ENCODE measurements at places on chromosomes 12 and 14.

DNA sequence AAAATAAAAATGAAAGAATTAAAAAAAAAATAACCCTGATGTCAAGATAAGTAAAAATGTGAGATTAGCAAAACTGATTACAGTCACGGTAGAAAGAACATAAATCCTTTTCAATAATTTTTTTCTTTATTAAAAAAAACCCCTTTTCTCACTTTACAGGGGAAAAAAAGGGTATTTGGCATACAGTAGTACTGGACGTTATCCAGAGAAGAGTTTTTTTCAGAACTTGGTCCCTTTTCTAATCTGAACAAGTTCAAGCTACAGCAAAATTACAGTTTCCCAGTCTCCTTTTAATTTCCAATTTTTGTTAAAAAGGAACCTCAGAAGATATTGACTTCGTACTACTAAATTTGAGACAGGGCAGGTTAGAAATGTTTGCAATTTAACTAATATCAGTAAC is 134.7 kb upstream of the DCN start:
- no peak for DNase-seq

- DNase-seq = no peak
These were observed 16.1 kb downstream of the SDS start for GRCh38 chr12:113387631-113388030.

DNA sequence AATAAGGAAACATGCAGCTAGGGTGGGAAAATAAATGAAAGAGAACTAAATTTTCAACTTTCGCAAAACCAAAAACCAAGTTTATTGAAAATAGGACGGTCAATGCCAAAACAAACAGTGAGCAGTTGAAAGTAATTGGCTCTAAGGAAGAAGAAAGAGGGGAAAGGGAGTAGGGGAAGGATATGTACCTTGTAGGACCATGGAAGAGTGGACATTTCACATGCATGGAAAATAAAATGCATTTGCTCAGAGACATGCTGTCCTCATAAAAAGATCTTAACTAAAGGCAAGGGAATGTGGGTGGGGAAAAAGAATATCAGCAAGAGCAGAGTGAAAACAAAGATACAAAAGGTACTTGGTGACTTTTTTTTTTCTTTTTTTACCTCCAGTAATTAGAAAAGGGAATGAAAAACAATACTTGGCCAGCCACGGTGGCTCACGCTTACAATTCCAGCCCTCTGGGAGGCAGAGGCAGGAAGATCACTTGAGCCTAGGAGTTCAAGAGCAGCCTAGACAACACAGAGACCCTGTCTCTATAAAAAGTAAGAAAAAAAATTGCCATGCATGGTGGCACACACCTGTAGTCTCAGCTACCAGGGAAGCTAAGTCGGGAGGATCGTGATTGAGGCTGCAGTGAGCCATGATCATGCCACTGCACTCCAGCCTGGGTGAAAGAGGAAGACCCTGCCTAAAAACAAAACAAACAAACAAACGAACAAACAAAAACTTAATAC is 6.6 kb downstream of the TXNDC16 start:
- DNase-seq = no peak

GRCh38 chr12:110742096-110742717 is 484 bp downstream of the PPP1CC start:
- DNase-seq = no peak

DNA sequence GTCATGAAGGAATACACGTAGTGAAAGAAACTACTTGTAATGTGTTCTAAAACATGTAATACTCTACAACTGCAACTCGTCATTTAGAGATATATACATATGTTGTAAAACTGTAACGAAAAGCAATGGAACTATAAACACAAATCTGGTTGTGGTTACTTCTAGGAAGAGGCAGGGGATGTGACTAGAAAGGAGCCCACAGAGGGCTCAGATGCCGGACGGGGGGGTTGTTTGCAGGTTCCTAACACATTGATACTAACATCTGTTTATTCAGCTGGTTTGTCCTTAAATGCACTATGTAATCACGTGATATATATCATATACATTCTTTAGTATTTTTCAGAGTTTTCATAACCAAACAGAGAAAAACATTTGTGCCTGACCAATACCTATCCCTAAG is 16.1 kb upstream of the ANHX start:
- no peak for DNase-seq

GRCh38 chr12:124769163-124769530 is 94.5 kb downstream of the SCARB1 start:
- DNase-seq = no peak

DNA sequence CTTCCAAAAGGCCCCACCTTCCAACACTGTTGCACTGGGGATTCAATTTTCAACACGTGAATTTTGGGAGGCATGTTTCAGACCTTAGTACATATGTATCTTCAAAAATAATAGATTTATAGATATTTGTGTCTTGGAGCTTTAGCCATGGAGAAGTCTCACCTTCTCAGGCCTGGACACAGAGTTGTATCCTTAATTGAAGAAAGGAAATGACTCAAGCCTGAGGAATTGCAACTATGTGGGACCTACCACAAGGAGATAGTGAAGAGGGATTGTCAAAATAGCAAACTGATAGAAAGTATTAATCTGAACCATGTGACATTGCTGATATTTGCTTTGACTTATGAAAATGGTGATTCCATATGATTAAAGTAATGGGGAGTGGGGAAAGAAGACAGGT is 89.8 kb downstream of the ACSS3 start:
- no peak for DNase-seq

- no peak for DNase-seq
These were observed 49.6 kb downstream of the SRGAP1 start for GRCh38 chr12:63894132-63894531.

GRCh38 chr12:22121224-22121623 is 75.2 kb downstream of the CMAS start:
- no peak for DNase-seq

DNA sequence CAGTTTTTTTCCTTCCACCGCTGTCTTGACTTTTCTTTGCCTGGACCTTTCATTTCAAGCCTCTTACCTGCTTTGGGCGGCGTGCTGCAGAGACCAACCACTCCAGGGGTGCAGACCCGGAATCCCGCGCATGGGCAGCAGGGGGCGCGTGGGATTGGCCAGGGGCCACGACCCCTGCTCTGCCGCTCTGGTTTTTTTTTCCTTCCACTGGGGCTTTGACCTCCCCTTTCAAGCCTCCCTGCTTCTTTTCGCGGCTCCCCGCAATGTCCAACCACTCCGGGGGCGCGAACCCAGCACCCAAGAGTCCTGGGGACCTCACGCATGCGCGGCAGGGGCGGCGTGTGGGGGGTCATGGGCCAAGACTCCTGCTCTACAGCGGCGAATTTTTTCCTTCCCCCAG is 325.1 kb downstream of the ALG10 start:
- DNase-seq = no peak

- no peak for DNase-seq
These were observed 256.4 kb downstream of the NUAK1 start for GRCh38 chr12:105882404-105882803.

- DNase-seq = peak; percentile 59
These were observed 202.0 kb downstream of the PPM1H start for GRCh38 chr12:62732861-62733427.

GRCh38 chr12:107581619-107582015 is 104.0 kb upstream of the PWP1 start:
- no peak for DNase-seq

GRCh38 chr12:114668151-114668885 is 15.7 kb downstream of the TBX3 start:
- no peak for DNase-seq

DNA sequence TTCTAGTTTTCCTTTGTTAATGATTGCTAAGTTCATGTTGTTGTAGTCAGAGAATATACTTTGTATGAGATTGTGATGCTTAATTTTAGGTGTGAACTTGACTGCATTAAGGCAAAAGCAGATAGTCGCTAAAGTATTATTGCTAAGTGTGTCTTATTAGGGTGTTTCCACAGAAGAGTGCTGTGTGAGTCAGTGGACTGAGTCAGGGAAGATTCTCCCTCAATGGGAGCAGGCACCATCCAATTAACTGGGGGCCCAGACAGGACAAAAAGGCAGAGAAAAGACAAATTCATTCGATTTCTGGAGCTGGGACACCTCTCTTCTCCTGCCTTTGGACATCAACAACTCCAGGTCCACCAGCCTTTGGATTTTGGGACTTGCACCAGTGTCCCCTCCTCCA is 48.5 kb downstream of the BAZ1A start:
- no peak for DNase-seq

DNA sequence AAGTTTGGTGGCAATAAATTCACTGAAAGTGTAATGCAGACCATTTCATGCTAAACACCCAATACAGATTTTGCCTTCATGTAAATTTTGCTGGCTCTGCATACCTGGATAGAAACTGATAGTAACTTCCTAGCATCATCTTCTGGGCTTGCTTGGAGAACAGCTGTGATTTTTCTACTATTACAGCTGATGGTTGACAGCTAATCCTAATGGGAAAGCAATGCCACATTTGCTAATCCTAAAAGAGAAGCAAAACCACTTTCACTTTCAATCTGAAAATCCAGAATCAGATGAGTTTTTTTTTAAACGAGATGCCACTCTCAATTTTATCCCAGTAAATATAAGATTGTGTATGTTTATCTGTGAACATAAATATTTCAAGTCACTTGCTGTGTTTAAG is 1035.9 kb downstream of the TRHDE start:
- DNase-seq = no peak

DNA sequence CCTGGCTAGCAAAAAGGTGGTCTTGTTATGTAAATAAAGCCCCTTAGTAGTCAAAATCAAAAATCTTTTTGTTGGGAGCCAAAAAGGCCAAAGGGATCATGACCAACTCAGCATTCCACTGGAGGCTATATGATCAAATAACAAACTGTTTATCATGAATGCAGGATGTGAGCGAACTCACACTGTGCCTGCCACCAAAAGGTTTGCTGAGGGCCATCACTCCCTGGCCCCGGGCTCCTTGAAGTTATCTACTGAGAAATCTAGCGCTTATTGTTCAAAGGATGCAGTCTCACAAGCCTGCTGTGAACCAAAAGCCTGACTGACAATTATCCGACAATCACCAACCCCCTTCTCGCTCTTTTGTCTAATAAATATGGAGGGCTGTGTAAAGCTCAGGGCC is 107.2 kb upstream of the DDHD1 start:
- no peak for DNase-seq

- no peak for DNase-seq
These were observed 43.6 kb upstream of the VASH1 start for GRCh38 chr14:76717508-76718290.

DNA sequence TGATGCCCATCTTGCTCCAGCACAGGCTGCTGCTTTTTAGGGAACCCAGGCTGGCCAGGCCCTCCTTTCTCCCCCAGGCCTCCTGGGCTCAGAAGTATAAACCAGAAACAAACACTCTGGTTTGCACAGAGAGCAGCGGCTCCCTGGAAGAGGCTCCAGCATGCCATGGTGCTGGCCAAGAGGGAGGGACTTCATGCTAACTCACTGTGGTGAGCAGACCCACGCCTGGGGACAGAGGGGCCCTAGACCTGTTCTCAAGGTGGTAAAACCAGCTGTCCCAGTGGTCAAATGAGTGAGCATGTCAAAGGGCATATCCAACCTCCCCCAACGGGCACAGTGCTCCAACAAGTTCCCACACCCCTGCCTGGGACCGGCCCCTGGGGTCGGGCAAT is 15.5 kb downstream of the BCL11B start:
- no peak for DNase-seq

DNA sequence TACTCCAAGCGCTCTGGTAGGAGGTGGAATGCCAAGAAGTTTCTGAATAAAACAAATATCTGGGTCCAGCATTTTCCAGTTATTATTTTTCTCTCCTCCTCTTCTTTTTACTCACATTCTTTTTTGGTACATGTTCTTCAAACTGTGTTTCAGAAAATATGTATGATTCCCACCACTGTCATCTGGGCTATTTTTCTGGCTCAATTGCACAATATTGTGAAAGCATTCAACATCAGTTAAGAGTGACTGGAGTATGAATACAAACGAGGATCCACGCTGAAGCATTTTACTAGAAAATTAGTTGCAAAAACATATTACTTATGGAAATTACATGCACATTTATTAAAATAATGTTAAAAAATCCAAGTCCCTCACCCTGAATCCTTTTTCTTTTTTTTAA is 61.5 kb downstream of the KCNMB4 start:
- DNase-seq = no peak

DNA sequence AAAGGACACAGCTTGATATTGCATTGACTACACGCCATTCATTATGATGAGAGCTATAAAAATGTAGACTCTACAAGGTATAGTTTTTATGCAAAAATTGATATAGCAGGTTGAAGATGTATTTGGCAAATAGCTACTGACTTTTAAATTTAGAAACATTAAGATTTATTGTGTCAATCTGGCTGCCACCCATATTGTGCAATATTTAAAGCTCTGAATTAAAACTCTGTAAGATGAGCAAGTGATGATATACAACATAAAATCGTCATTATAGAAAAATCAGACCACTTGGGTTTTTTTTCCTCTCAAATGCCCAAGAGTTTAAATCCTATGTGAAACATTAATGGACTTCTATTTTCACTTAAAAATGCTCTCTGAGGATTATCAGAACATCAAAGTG is 36.8 kb upstream of the E2F7 start:
- no peak for DNase-seq

DNA sequence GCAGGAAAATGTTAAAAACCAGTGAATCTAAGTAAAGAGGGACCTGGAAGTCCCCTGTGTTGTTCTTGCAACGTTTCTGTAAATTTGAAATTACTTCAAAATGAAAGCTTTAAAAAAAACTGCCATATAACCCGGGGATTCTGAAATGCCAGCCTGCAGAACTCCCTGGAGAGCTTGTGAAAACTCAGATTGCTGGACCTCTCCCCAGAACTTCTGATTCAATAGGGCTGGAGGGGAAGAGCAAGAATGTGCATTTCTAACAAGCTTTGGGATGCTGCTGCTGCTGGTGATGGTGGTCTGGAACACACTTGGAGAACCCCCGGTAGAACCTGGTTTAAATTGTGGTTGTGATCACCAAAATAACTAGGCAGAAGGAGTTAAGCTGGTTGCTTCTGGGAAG is 300.0 kb upstream of the NOS1 start:
- no peak for DNase-seq

GRCh38 chr12:42641221-42641885 is 51.8 kb upstream of the PRICKLE1 start:
- no peak for DNase-seq

DNA sequence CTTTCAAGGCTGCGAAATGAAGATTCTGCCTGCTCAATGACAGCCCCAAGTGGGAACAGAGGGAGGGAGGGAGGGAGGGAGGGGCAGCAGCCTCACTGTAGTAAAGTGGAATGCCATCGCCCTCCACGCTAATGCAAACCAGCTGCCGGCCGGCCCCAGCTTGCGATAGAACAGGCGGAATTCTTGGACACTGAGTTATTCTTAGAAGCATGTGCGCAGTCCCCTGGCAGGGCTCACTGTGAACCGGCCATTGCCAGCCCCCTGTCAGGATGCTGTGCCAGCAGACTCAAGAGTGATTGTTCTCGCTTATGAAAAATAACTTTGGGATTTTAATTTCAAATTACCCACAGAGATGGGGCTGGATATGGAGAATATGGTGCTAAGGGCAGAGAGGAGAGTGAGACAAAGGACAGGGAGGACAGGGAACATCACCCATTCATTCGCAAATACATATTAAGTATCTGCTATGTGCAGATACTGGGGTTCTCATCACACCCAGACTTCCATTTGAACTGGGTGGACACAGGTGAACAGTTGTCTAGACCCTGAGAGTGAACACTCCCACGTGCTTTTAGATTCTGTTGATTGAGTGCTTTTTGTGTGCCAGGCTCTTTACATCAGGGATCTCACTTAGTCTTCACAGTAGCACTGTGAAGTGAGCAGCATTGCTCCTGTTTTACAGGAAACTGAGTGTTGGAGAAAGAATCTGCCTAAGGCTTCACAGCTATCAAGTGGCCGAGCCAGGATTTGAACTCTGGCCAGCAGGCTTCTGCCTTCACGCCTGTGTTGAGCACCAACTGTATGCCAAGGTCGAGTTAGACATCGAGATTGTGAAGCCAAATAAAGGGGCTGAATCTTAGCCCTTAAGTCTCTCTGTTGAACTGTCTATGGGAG is 192.9 kb downstream of the C12orf75 start:
- DNase-seq = no peak

All from pulmonary artery endothelial cell (primary cell).